GM04504 (cell line): ENCODE measurements at places on chromosomes 1 and 21.

- DNase-seq = no peak
Measured at GRCh38 chr1:33626801-33627200, 154.4 kb downstream of the ZSCAN20 start.

- DNase-seq = no peak
Measured at GRCh38 chr1:200182701-200183100, 155.2 kb downstream of the NR5A2 start.

DNA sequence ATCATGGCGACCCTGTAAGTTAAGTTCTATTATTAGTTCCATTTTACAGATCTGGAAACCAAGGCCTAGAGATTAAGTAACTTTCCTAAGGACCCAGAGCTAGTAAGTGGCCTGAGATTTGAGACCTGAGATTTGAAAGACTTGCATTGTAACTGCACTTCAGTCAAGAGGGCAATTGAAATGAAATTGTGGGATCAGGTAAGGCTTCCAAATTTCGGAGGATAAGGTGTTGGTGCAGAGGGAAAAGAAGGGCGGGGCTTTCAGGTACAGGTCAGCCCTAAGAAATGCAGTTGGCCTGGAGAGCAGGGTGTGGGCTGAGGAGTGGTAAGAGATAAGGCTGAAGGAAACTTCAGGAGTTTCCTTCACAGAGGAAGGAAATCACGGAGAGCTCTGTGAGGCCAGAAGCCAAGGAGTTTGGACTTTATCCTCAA is 51.1 kb downstream of the SLC16A1 start:
- DNase-seq = no peak

- no peak for DNase-seq
Measured at GRCh38 chr1:8349961-8350360, 32.0 kb downstream of the SLC45A1 start.

- DNase-seq = no peak
Measured at GRCh38 chr1:39842030-39842678, 41.1 kb downstream of the TRIT1 start.

GRCh38 chr1:184567009-184567408 is 180.2 kb downstream of the C1orf21 start:
- DNase-seq = no peak

DNA sequence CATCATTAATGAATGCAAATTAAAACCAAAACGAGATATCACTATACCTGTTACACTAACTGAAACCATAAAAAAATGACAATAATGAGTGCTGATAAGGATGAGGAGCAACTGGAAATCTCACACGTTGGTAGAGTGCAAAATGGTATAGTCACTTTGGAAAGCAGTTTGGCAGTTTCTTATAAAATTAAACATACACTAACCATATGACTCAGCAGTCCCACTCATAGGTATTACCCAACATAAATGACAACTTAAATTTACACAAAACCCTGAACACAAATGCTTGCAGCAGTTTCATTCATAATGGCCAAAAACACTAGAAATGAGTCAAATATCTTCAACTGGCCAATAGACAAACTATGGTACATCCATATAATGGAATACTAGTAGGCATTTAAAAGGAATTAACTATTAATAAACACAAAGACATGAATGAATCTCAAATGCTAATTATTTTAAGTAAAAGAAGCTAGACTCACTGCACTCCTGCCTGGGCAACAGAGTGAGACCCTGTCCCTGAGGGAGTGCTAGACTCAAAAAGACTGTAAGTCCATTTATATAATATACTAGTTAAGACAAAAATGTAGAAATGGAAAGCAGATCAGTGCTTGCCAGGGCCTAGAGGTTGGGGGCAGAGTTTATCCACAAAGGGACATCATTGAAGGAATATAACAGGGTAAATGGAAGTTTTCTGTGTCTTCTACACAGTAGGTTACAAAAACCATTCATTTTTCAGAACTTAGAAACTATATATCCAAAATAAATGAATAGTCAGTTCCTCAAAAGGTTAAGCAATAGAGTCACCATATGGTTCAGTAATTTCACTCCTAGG is 77.4 kb downstream of the EIF4G3 start:
- no peak for DNase-seq

- no peak for DNase-seq
Measured at GRCh38 chr1:172185211-172185610, 235.3 kb upstream of the C1orf105 start.

GRCh38 chr1:153400244-153400643 is 9.4 kb upstream of the S100A8 start:
- DNase-seq = no peak

- no peak for DNase-seq
Measured at GRCh38 chr1:175080030-175080429, 12.4 kb downstream of the TNN start.

GRCh38 chr1:219812086-219812485 is 116.3 kb downstream of the SLC30A10 start:
- no peak for DNase-seq

- no peak for DNase-seq
Measured at GRCh38 chr1:104459886-104460285, 710.2 kb downstream of the AMY1C start.

- DNase-seq = no peak
Measured at GRCh38 chr1:150259758-150260669, 2.4 kb downstream of the CA14 start.

- DNase-seq = no peak
Measured at GRCh38 chr1:2014741-2015735, 4.1 kb upstream of the GABRD start.

DNA sequence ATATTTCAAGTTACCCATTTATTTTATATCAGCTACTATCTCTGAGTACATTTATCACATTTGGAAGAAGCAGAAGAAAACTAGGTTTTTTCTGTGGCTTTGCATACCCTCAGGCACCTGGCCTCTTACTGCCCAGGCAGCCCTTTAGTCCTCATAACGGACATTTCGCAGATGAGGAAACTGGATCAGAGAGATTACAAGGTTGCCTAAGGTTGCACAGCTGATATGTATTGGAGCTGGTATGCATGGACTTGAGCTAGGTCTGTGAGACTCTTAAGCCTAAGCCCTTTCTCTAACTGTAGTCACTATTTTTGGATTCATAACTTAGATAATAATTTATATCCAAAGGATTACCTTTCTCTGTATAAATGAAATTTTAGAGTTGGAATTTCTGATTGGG is 4.0 kb downstream of the CNIH3 start:
- DNase-seq = no peak

DNA sequence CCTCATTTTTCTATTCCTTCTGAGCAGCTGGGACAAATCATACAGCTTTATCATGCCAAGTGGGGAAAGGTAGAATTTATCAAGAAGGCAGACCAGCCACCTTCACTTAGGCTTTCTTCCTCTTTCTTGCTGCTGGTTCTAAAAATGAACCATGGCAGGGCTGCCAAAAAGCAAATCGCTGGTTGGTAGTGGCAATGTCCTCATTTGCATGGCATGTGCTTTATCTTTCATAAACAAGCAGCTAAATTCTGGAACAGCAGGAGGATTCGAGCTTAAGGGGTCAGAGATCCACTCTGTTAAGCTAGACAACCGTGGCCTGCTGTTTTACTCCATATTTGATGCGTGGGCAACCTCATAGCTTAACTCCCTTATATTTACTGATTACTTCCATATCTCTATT is 91.3 kb downstream of the RPE65 start:
- no peak for DNase-seq

DNA sequence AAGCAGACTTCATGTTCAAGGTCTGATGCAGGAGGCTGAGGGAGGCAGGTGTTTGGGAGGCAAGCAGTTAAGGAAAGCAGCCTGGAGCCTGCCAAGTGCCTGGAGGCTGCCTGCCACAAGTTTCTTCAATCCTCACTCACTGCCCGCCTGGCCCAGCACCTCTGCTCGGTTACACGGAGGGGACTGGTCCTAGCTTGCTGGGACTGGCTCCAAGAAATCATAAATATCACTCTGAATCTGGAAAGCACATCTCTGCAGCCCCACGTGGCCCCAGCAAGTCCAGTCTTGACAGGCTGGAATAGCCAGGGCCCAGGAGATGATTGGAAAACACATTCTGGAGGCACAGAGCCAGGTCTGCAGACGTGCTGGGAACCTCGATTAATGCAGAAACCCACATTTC is 83.9 kb downstream of the BCAR3 start:
- DNase-seq = peak; percentile 53

- no peak for DNase-seq
Measured at GRCh38 chr1:7040969-7041695, 255.9 kb downstream of the CAMTA1 start.

- DNase-seq = no peak
Measured at GRCh38 chr1:15454256-15454655, 2.3 kb upstream of the CELA2A start.

GRCh38 chr21:17370916-17371315 is 141.9 kb upstream of the CXADR start:
- DNase-seq = no peak

GRCh38 chr1:42335809-42336518 is 929 bp upstream of the FOXJ3 start:
- peak; percentile 21 for DNase-seq

- no peak for DNase-seq
Measured at GRCh38 chr1:222068101-222068500, 326.2 kb upstream of the DUSP10 start.

- peak; percentile 9 for DNase-seq
Measured at GRCh38 chr1:228410015-228410414, 3.4 kb upstream of the TRIM11 start.

DNA sequence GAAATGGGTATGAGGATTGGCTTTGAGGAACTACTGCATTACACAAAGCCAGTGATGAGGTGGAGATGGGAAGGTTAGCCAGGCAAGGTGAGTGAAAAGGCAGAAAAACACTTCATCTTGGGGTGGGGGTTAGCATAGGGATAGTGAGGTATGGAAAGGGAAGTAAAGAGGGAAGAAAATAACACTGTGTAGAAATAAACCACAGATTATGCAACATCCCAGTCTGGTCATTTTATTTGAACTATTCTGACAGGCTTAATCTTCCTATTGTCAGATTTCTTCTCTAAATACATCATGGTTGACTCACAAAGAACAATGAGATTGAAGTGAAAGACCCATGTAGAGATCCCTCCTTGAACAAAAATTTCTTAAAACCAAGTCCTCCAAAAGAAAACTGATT is 640.2 kb downstream of the PTPRC start:
- no peak for DNase-seq

DNA sequence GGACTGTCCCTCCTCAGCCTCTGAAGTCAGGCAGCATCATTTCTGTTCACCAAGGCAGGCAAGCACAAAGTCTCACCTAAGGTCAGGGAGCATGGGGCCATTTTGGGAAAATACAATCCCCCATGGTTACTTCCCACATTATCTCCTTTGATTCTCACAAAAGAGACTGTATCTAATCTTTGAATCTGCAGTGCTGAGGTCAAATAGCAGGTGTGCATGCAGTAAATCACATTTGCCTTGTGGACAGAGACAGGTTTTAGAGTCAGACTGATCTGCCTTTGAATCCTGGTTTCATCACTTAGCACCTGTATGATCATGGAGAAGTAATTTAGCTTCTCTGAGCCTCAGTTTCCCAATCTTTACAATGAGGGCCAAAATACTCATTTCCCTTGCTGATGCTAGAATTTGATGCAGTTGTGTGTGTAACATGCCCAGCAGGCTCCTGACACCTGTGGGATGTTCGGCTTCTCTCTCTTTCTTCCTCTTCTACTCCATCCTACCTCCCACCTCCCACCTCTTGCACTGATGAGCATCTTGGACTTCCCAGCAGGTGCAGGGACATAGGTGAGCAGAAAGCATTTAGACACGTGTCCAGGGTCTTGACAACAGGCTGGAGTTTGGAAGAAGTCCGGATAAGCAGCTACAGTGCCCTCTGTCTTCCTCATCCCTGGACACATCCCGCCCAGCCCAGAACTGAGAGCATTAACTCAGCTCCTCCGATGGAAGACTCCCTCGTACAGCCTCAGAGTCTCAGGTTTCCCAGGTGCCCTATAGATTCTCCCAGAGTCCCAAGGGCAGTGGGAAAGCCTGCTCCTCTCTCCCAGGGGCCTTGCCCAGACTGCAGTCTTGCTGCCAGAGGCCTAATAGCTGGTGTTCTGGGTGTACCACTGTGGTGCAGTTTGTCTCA is 18.9 kb downstream of the NENF start:
- no peak for DNase-seq

DNA sequence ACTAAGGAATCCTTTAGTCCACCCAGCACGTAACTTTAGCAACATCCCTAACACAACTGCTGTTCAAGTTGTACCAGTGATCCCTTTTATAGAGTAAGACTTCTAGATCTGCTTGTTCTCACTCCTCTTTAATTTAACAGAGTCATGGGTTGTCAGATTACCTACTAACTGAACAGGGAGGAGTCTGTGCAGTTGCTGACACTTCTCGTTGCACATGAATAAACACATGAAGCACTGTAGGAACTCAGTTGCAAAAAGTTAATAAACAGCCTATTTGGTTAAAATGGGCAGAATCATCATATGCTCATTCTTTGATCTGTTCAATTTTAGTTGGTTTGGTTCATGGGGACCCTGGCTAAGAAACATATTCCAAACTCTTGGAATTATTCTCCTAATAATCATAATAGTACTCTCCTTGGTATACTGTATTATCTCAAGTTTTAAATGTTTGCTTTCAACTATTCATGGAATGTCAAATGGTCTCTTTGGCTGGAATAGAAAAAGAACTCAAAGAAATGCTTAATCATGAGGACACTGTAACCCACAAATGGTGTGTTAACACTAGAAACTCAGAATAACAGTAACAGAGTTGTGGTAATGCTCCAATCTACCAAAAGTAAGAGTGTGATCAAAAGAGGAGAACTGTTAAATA is 15.6 kb downstream of the PLPPR5 start:
- DNase-seq = no peak

- no peak for DNase-seq
Measured at GRCh38 chr1:75275631-75276030, 141.4 kb downstream of the LHX8 start.

GRCh38 chr1:156868341-156868740 is 7.7 kb downstream of the NTRK1 start:
- no peak for DNase-seq

DNA sequence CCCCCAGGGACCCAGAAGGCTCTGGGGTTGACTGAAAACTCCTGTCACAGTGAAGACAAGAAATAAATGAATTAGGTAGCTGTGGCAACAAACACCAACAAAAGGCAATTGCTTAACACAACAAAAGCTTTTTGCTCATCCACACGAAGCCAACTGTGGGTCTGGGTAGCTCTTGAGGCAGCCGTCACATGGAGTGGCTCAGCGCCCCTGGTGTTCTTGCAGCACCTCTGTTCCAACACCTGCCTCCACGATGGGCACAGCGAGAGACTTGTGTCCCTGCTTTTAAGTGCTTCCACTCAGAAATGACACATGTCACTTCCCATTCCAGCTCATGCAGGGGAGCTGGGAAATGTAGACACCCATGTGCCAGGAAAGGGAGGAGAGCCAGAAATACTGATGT is 364.5 kb upstream of the DUSP10 start:
- no peak for DNase-seq

DNA sequence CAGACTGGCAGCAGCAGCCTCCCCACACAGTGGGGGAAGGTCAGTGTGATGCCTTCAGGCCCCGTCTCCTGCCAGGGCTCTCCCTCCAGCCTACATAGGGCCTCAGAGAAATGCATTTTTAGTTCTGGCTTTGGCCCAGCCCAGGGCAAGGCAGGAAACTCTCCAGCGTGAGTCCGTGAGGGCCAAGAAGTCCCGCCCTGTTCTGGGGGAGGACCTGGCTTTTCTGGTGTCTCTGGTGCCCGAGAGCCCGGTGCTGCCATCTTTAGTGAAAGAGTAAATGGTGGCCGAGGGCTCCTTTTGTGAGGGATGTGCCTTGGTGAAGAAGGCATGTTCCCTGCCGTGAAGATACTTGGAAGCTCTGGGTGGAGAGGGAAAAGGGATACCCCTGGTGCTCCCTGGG is 14.8 kb upstream of the DIP2A start:
- DNase-seq = no peak

- peak; percentile 31 for DNase-seq
Measured at GRCh38 chr1:91282695-91283420, 121.8 kb downstream of the HFM1 start.
